Sigmoid colon (tissue), 7 donors: ENCODE measurements at places on chromosomes 6 and 20. TPM values are rescaled to one million over a fixed set of nuclear protein-coding genes. Genes with fewer than 3 reads are reported as not detected.
A peak's percentile ranks its signal among the peaks of the same experiment; 100 is the strongest.

GRCh38 chr6:42131531-42131930, 10.9 kb downstream of the C6orf132 start:
- DNase-seq: no peak

DNA sequence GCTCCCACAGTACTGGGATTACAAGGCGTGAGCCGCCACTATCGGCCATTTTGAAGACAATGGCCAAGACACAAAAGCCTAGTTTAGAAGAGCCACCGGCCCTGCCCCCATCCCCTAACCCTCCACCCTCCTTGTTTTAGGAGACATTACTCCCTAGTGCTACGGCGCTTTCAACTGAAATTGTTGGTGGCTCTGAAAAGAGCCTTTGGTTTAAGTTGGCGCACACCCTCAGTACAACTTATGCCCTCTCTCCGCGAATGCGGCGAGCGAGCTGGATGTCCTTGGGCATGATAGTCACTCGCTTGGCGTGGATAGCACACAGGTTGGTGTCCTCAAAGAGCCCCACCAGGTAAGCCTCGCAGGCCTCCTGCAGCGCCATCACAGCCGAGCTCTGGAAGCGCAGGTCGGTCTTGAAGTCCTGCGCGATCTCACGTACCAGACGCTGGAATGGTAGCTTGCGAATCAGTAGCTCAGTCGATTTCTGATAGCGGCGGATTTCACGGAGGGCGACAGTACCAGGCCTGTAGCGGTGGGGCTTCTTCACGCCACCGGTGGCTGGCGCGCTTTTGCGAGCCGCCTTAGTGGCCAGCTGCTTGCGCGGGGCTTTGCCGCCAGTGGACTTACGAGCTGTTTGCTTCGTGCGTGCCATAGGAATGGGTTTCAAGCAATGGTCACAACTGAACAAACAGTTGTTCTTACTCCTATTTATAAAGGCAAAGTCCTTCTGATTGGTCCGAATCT, 114.9 kb upstream of the BTN3A2 start:
- peak; percentile 76 for DNase-seq

GRCh38 chr6:107154801-107155160, 39.5 kb upstream of the BEND3 start:
- DNase-seq: no peak

DNA sequence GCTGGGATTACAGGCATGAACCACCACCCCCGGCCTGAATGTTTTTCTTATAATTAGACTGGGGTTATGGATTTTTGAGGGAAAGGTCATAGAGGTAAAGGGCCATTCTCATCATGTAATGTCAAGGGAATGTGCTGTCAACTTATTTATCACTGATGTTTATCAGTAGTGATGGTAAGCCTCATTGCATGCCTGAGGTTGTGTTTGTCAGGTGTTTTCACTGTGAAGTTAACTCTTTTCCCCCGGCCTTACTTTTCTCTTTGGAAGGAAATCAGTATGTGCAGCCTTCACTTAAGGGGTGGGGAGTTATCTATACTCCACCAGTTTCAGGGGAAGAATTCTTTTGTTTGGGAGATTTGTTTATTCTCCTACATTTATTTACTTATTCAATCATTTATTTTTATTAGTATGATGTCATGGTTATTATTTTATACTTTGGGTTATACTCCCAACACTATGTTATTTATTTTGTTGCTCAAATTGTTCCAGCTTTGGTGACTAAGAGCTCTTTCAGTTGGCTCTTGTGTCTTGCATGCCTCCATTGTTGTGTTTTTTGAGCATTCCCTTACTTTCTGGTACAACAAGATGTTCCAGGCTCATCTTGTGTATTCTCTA, 2.8 kb upstream of the SLC17A5 start:
- no peak for DNase-seq

DNA sequence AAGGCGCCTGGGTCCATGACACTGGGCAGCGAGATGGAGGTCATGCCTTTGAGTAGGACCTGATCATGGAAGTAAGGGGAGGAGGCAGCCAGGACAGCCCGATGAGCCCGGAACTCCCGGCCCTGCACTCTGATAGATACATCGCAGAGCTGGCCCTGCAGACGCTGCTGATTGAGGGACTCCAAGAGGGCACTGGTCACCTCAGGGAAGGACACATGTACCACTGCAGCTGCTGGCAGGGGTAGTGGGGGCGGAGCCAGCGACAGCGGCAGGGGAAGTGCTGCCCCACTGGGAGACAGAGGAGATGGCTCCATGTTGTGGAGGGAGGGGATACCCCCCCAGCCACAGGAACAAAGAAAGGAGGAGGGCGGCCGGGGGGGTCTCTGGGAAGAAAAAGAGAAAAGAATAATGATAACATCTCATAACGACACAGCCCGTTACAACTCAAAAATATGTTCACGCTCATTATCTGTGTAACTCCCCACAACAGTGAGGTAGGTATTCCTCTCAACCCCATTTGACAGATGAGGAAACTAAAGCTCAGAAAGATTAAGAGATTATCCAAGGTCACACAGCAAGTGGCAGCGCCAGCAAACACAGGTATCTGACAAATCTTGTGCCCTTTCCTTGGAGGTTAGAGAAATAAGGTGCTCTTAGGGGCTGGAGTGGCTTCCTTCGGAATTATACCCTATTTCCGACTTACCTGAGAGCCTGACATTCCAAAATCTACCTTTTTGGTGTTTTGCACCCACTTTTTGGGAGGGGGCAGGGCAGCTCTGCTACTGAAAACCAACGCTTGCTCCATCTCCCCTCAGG, 733 bp downstream of the ZBTB22 start:
- peak; percentile 72 for DNase-seq

KIF25 gene
- total RNA-seq: not detected

GRCh38 chr6:119140196-119141140, 62.0 kb upstream of the FAM184A start:
- DNase-seq: no peak

DNA sequence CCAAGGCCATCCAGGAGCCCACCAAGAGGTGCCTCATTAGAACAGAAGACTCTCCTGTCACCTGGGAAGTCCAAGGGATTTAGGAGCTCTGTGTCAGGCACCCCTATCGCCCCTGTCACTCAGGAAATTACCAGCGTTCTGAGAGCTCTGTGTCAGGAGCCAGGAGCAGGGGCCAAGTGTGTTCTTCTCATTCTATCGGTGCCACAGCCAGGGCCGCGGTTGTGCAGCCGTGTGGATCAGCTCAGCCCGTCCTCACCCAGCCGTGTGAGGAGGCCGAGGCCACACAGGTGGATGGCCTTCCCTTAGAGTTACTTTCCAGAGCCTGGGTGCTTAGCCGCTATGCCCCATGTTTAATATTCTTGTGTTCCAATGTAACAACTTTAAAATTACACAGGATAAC, 9.8 kb downstream of the MTG2 start:
- DNase-seq: no peak

ARG1 gene
- total RNA-seq: 0.27 TPM

DNA sequence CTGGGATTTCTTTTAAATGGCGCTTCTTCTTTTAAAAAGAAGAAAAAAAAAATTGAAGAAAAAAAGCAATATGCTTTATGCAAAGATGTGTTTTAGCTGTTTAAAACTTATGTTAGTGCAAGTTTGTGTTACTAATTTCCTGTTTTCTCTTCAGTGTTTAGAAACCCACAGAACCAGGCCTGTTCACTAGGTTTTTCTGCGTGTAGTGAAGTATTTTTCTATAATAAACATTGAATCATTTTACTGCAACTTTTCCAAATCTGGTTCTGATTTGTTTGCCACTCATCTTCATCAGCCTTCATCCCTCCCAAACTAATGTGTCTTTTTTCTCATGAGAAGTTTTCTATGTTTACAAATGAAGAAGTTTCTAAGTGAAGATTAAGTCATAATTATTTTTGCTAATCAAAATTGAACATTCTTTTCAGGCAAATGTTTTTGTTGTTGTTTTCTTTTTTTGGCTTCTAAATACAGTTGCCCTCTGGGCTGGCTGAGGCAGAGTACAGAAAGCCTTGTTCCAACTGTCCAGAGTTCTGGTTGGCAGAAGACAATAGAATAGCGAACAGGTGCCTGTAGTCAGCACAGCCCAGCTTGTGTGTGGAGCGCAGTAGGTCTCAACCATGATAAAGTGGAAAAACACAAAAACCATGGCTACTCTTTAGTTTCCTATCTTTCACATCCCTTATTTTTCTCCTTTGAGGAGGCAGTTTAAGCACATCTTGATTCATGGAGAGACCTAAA, 14.5 kb downstream of the ZNF76 start:
- no peak for DNase-seq
